Retina (tissue), 1 donor: ENCODE measurements at places on chromosomes 7 and 10.
A peak's percentile ranks its signal among the peaks of the same experiment; 100 is the strongest.

DNA sequence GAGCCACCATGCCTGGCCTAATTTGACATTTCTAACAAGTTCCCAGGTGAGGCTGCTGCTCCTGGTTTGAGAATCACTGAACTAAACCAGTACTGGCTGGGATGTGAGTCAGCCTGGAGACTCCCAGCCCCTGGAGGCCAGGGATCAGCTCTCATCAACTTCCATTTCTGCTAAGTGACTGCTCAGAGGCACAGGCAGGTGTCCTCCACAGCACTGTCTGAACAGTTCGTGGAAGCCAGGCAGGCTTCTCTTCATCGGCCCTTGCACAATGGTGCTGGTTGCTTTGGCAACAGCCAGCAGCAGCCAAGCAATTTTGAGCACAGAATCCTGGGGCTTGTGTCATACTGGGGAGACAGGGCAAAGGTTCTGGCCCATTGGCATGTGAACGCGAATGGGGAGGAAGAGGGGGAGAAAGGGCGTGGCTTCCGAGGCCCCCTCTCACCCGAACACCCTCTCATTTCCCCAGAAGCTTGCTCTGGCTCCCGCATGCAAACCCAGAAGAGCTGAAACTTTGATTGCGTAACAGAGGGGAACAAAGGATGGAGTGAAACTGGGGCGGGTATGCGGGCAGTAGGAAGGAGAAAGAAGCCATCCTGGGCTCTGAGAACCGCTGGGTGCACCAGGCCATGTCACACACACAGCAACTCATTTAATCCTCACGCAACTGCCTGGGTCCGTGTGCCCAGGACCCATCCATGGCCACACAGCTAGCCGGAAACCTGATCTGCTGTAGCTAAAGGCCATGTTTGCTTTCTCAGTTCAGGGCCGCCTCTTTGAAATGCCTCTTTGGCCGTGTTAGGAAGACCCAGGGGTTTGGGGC lies 9.0 kb upstream of the POR start:
- DNase-seq = peak; percentile 82

DNA sequence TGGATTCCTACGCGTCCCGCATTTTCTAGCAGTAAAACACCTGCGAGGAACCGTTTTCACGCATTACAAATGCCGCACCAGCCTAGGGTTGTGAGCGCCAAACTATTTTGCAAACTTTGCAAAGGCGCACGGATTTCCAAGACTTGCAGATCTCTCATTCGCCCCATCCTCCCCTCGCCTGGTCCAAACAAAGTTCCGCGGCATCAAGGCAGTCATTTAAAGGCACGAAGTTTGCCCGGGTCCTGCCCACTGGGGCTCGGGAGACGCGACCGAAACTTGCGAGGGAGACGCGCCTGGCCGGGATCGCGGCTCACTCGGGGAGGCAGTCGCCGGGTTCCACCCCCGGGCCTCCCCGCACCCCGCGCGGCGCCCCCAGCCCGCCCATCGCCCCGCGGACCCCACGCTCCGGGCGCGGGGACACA lies 613 bp downstream of the USP6NL start:
- peak; percentile 65 for DNase-seq

DNA sequence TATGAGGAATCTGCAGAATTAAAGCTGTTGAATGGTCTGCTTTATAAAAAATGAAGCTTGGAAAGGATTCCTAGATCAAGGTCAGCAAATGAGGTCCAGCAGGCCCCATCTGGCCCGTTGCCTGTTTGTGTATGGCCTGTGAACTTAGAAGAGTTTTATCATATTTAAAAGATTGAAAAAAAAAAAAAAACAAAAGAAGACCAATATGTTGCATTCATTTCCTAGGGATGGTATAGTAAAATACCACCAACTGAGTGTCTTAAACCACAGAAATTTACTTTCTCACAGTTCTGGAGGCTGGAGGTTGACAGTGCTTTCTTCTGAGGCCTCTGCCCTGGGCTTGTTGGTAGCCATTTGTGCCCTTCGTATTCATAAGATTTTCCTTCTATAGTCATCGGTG lies 109.2 kb downstream of the PPP1R3A start:
- DNase-seq = no peak

DNA sequence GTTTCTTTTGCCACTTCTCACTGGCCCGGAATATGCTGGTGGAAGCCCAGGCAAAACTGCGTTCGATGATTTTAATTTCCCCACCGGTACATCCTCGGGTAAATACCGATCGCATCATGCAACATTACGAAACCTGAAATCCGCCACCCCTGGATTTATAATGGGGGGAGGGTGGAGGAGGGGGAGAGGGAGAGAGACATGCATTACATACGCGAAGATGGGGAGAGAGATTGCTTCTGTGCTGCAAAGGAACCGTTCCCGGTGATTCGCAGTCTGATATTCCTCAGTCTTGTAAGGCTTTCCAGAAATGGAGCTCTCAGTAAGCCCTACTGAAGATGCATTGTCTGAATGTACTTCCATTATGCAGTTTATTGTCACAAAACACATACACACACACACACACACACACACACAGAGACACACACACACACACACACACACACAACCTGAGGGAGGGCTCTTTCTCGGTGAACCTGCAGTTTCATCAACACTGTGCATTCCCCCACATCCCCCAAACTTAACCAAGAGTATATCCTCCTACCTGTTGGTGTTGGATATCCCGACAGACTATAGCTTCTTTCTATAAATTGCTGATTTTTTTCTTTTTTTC lies 741 bp downstream of the GPR85 start:
- peak; percentile 83 for DNase-seq
